Activated CD4-positive, CD25-positive, alpha-beta regulatory T cell (primary cell): ENCODE measurements at places on chromosomes 5 and 9.

DNA sequence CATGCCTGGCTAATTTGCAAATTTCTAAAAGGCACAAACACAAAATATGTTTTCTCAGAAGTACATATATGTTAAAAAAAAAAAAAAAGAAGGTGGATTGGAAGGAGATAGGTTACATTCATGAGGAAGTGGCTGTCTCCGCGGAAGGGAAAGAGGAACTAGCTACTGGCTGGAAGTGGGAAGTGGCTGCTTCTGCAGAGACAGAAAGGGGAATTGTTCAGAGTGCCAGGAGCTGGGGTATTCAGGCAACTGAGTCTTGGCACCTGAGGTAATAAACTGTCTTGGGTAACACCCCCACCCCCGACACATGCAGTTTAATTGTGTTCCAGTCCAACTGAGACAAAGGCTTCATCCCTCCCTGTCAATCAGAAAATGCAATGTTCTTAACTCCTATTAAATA lies 45.6 kb downstream of the S1PR3 start:
- no peak for DNase-seq

GRCh38 chr9:21395778-21396717 lies 10.8 kb upstream of the IFNA2 start:
- DNase-seq, result peak; percentile 25

- no peak for DNase-seq
Observed at GRCh38 chr5:84535281-84535680, 150.6 kb upstream of the EDIL3 start.

GRCh38 chr9:18756712-18757125 lies 276.3 kb downstream of the SAXO1 start:
- DNase-seq, result no peak

DNA sequence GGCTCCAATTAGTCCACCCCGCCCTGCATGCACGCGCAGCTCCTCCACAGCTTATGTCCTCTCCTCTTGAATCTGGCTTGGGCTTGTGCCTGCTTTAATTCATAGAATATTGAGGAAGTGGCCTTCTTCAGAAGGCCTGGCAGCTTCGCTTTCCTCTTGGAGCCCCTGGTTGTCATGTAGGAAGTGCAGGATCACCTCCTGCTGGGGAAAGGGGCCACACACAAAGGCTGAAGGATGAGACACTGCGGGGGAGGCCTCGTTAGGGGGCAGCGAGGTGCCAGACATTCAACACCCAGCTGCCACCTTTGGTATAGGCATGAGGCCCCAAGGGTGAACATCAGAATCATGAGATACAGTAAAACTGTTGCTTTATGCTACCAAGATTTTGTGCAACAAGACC lies 2.7 kb upstream of the CNOT6 start:
- DNase-seq, result no peak

- no peak for DNase-seq
Observed at GRCh38 chr5:65862384-65862783, 64.0 kb upstream of the ERBIN start.

- DNase-seq, result no peak
Observed at GRCh38 chr9:6184749-6185645, 30.6 kb upstream of the IL33 start.
